Endodermal cell (in vitro differentiated cells): ENCODE measurements at places on chromosomes 11 and 22. TPM values are rescaled to one million over a fixed set of nuclear protein-coding genes. Genes with fewer than 3 reads are reported as not detected.

P2RY6 gene
- 0.37 TPM in 1 of 2 replicates, not detected in the other for total RNA-seq

PDGFD gene
- 4.8 and 5.8 TPM in 2 replicates for total RNA-seq

CALCA gene
- not detected in 3 replicates for total RNA-seq

DGCR6L gene
- total RNA-seq: 51.3 and 51.4 TPM in 2 replicates

CXCR5 gene
- total RNA-seq: not detected in 3 replicates

C22orf15 gene
- total RNA-seq: 1.4 to 3.1 TPM (median 2.2 TPM) in 3 replicates

SNX32 gene
- total RNA-seq: 0.84 and 1.5 TPM in 2 replicates

DDI1 gene
- total RNA-seq: not detected in 2 replicates

IL10RA gene
- 0.51 TPM in 1 of 2 replicates, not detected in the other for total RNA-seq

CWF19L2 gene
- total RNA-seq: 22.4 to 27.4 TPM (median 27.0 TPM) in 3 replicates

MPPED2 gene
- 1.5 to 4.5 TPM (median 2.5 TPM) in 3 replicates for total RNA-seq

PHLDA2 gene
- total RNA-seq: 5.1 and 7.3 TPM in 2 replicates

CDCA5 gene
- total RNA-seq: 29.6 to 85.2 TPM (median 82.6 TPM) in 3 replicates

OR4C3 gene
- not detected in 3 replicates for total RNA-seq

BDNF gene
- 0.08 to 0.16 TPM in 2 of 3 replicates, not detected in the other for total RNA-seq

OR5P2 gene
- total RNA-seq: 3.8 and 8.4 TPM in 2 replicates

IL18 gene
- 0.59 to 1.00 TPM in 2 of 3 replicates, not detected in the other for total RNA-seq

NOX4 gene
- 3.8 and 6.0 TPM in 2 replicates for total RNA-seq

OR8I2 gene
- not detected in 3 replicates for total RNA-seq

ACRV1 gene
- not detected in 3 replicates for total RNA-seq

C11orf16 gene
- total RNA-seq: not detected in 3 replicates

UPK3A gene
- total RNA-seq: not detected in 3 replicates

TCF20 gene
- 101 and 113 TPM in 2 replicates for total RNA-seq

SLC5A12 gene
- total RNA-seq: 2.7 to 4.7 TPM (median 3.4 TPM) in 3 replicates

RTN4R gene
- 17.7 and 20.3 TPM in 2 replicates for total RNA-seq

CDKN1C gene
- total RNA-seq: 36.6 to 86.6 TPM (median 37.6 TPM) in 3 replicates

PGA4 gene
- total RNA-seq: 0.52 and 0.62 TPM in 2 replicates
